ENCODE measurements at places on chromosomes 11 and 22.
A peak's percentile ranks its signal among the peaks of the same experiment; 100 is the strongest.

DNA sequence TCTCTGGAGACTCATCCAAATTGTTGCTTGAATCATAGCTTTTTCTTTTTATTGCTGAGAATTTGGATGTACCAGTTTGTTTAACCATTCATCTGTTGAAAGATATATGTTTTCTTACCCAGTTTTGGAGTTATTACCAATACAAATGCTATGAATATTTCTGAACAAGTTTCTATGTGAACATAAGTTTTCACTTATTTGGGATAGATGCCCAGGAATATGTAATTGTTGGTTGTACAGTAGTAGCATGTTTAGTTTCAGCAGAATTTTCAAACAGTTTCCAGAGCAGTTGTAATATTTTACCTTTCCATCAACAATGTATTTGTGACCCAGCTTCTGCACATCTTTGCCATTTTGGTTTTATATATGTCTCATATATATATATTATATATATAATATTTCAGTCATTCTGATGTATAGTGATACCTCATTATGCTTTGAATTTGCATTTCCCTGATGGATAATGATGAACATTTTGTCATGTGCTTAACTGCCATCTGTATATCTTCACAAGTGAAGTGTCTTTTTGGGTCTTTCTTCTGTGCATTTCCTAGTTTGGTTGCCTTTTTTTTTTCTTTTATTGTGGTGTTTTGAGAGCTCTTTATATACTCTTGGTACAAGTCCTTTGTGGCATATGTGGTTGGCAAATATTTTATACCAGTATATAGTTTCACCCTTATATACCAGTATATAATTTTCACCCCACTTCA is 118.8 kb downstream of the LUZP2 start:
- no peak for DNase-seq

- no peak for DNase-seq
These were observed 78.4 kb downstream of the CDKN1C start for GRCh38 chr11:2807025-2807681.

DNA sequence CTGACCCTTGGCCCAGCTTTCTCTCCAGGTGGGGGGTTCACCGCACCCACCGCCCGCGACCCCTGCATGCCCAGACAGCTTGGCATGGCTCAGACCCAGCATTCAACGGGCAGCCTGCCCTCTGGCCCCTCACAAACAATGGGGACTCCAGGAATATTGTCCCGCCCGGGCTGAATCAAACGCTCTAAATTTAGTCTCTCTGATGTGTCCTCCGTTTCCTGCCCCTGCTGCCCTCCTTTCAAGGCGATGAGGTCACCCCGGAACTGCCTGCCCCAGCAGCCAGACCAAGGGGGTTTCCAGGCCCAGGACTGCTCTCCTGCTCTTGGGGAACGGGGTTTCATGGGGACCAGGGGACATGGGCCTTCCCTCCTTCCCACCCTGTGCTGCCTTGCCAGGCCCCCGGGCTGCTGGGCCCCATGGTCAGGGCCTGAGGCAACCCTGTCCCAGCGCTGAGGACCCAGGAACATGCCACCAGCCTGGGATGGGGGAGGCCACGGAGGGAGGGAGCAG is 10.1 kb upstream of the PDGFB start:
- DNase-seq: peak; percentile 89

DNA sequence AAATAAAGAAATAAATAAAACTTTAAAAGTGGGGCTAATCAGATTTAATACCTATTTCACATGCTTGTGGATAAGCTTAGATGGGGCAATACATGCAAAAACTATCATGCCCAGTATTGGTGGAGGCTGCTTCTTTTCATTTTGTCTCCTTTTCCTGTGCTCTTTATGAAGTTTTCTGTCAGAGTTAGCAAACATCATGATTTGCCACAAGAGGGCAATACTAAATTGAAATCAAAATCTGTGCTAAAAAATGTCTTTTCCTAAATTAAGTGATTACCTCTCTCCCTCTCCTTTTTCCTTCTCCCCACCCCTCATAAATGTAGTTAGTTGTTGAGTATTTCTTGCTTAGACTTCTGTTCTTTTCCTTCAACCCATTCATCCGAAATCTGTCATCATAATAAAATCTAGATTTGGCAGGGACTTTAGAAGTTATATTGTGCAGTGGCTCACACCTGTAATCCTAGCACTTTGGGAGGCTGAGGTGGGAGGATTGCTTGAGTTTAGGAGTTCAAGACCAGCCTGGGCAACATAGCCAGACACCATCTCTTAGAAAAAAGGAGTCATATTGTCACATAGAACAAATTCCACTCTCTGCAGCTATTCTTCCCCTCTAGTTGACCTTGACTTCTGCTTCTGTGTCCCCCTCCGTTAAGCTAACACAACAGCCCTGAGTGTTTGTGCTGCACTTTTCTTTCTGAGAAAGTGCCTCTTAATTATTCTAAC is 4.7 kb upstream of the ARHGAP42 start:
- no peak for DNase-seq

DNA sequence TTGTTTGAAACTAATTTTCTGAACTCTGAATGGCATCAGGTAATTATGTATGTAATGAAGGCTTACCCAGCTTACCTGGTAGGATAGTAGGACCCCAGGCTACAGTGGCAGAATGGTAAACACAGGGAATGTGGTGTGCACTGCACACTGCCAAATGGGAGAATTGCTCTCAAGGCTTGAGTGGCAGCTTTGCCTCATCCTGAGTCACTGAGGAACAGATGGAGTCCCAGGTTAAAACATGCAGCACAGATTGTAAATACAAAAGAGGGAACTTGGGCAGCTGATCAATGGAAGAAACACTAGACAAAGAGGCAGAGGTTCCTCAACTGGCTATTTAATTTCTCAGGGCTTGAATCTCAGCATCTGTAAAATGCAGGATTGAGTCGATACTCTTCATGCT is 24.4 kb downstream of the GPR83 start:
- no peak for DNase-seq

DNA sequence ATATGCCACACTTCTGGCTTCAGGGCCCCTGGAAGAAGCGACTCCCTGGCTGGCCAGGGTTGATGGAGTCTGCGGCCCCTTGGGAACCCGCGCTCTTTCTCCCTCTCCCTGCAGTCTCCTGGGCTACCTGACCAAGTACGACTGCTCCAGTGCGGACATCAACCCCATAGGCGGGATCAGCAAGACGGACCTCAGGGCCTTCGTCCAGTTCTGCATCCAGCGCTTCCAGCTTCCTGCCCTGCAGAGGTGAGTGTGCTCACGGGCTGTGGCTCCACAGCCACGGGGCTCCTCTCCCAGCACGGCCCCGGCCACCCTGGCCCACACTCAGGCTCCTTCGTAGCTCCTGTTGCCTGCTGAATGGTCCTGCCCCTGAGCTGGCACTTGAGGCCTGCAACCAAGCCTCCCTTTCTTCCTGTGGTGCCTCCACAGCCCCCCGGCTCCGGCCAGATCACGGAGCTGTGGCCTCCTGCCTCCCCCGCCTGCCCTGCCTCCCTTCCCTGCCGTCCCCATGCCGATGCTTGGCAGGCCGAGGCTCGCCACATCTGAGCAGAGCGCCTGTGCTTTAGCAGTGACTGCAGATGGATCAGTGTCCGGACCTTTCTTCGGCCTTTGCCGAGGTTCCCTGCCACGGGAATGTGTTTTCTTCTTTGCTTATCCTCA is 36.2 kb upstream of the KRTAP5-7 start:
- DNase-seq: no peak

- no peak for DNase-seq
These were observed 126.5 kb downstream of the DBX1 start for GRCh38 chr11:20033806-20034205.

DNA sequence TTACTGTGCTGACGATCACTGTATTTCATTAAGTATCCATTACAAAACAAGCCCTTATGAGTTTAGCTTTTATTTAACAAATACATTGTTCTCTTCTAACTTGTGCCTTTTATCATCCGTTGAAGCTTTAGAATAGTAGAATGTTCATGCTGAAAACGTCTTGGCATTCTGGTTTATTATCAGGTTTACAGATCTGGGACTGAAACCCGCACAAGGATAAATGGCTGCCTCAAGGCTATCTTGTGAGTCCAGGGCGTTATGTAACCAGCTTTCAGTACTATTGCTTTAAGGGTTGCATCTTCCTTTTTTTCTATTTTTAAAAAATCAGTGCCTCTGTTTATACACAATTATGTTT is 66.6 kb upstream of the PRODH start:
- DNase-seq: no peak

DNA sequence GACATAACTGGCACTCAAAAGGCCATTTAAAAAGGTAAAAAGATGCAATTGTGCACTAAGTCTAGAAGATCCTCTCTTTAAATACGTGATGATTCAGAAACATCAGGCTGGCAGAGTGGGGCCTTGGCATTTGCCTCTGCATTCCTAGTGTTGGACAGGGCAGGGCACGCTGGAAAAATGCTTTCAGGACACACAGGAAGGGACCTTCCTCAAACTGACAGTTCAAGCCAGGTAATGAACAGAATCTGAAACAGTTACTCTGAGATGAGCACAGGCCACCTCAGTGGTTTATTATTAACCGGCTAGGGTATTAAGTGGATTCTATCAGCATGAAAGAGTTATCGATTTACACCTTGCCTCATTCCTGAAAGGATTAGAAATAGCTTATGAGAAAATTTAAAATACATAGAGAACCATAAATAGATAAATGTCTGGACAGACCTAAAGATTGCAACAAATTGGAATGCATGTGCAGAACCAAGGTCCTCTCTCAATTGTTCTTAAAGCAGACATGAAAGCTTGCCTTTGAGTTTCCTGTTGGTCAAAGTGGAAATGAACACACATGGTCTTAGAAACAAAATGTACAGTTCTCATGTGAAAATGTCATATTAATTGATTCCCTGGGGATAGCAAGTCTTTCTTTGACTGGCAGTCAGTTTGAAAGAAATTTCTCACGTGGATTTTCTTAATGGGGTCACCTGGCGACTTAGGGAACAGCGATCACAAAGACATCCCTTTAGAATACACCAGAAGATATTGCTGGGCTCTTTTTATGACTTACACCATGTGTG is 21.5 kb upstream of the CSNK2A3 start:
- no peak for DNase-seq

- peak; percentile 80 for DNase-seq
These were observed 626 bp upstream of the TBX10 start for GRCh38 chr11:67640021-67640757.

DNA sequence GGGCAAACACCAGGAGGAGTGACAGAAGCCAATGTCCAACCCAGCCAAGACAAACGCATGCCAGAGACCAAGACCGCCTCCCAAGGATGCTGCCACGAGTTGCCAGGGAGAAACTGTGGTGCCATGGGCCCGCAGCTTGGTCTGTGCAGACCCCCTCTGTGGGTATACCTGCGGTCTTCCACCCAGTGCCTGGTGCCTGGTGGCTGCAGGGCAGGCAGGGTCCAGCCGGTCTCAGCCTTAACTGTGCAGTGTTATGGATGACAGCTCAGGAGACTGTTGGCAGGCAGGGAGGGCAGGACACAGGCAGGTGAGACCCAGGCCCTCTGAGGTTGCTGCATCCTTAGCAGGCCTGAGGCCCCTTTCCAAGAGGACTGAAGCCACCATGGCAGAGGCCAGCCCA is 97.9 kb downstream of the MED15 start:
- no peak for DNase-seq
